ENCODE measurements at places on chromosomes 1 and 21. TPM values are rescaled to one million over a fixed set of nuclear protein-coding genes. Genes with fewer than 3 reads are reported as not detected.

The AMIGO1 gene
- total RNA-seq, result 1.1 TPM

The FCRL5 gene
- 0.93 TPM for total RNA-seq

The MATN1 gene
- total RNA-seq, result 0.19 TPM

The PTGER3 gene
- total RNA-seq, result not detected

DNA sequence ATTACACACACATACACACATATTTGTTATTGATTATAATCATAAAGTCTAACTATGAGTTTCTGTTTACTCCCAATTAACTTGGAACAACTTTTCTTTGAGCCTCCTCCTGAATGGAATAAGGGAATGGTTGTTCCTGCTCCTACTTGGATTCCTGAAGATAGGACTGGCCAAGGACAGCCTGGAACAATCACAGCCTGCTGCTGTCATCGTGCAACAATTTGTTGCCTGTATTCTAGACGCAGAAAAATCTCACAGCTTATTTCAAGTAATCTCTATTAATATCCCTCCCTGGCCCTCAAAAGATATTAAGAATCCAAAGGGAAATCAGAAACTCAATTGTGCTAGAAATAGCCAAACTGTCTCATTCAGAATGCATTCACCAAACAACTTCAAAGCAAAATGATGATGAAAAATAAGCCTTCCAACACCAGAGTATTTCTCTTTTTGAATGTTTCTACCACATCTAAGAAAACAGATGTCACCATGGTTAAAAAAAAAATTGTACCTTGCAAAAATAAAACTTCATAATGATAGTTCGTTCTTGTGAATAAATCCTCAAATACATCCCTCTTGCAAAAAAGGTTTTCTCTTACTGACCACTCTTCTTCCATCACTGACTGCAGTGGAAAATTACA lies 30.9 kb downstream of the RCAN1 start:
- H3K36me3 ChIP-seq, result no peaks in the 10 kb centered on the region
- no peak overlapping the region for H3K27ac ChIP-seq
- H3K4me1 ChIP-seq, result no peaks in the 10 kb centered on the region
- H3K27me3 ChIP-seq, result no peaks in the 10 kb centered on the region

DNA sequence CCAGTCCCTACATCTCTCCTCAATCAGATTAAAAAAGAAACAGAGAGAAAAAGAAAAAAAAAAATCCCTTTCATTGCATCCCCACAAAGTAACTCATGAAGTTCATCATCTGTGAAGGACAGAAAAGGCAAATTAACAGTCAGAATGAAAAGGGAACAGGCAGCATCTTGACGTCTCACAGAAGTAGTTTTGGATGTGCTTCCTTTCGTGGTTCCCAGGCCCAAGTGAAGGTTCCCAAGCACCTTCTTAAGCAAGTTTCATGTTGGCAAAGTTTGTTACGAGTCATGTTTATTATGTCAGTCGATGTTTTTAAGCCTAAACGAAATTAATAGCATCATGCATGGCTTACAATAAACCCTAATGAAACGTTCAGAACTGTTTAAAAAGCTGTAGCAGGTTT lies 475.2 kb downstream of the SETD4 start:
- no peak overlapping the region for H3K4me3 ChIP-seq
- H3K27ac ChIP-seq, result no peak overlapping the region
- no peaks in the 10 kb centered on the region for H3K36me3 ChIP-seq
- no peaks in the 10 kb centered on the region for H3K27me3 ChIP-seq
- no peak for DNase-seq

- H3K27ac ChIP-seq, result no peak overlapping the region
- no peak overlapping the region for H3K4me3 ChIP-seq
- H3K36me3 ChIP-seq, result no peaks in the 10 kb centered on the region
- no peaks in the 10 kb centered on the region for H3K27me3 ChIP-seq
- no peaks in the 10 kb centered on the region for H3K4me1 ChIP-seq
These were observed 359.0 kb downstream of the RGS7 start for GRCh38 chr1:240998024-240998423.

- no peaks in the 10 kb centered on the region for H3K36me3 ChIP-seq
- H3K4me3 ChIP-seq, result no peak overlapping the region
- peaks cover 43% of the 10 kb centered on the region for H3K4me1 ChIP-seq
These were observed 174.5 kb upstream of the RUNX1 start for GRCh38 chr21:35223480-35224156.

DNA sequence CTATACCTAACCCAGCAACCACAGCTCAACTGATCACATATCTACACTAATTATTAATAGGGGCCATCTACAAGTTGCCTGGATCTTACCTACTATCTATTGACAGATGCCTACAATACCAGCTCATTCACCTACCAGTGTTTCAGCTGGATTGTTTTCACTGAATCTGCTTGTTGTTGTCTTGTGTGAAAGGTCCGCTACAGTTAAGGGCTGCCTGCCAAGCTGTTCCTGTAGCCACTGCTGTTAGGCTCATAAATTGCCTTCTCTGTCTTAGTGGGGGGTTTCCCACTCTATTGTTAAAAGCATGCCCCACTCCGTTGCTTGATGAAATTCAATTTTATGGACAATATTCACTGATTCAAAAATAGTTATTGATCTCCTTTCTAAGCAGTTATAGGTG lies 199.7 kb upstream of the TMPRSS15 start:
- H3K27ac ChIP-seq, result no peak overlapping the region
- no peaks in the 10 kb centered on the region for H3K4me1 ChIP-seq
- H3K27me3 ChIP-seq, result no peaks in the 10 kb centered on the region

DNA sequence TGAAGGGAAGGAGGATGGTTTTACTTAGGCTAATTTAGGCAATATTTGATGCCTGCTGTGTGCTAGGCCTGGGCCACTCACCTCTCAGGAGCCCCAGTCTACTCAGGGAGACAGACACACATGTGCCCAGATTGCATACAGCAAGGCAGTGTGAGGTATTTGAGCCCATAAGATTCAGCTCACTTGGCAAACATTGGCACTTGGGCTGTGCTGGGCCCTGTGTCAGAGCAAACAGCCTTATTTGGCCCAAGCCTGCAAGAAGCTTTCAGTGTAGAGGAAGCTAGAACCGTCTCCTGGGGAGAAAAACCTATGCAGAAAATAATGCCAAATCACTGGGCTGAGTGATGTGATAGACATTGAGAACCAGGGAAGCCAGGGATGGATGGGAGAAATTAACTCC lies 3.9 kb upstream of the SYNC start:
- no peak overlapping the region for H3K4me3 ChIP-seq
- no peak overlapping the region for H3K27ac ChIP-seq
- peaks cover 4% of the 10 kb centered on the region for H3K4me1 ChIP-seq

DNA sequence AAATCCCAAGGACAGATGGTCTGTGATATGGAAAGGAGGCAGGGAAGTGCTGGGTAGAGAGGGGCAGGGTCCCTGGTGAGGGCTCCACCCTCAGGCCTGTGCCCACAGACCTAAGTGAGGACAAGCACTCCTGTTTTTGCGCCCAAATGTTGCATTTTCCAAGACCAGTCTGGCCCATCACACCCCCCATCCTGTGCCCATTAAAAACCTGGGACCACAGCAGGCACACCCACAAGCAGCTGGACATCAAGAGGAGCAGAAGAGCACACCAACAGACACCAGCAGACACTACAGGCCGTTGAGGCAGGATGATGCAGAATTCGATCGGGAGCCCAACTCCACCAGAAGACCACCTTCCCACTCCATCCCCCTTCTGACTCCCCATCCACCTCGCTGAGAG lies 72.8 kb downstream of the DMRTA2 start:
- H3K4me1 ChIP-seq, result peaks cover 3% of the 10 kb centered on the region
- no peak overlapping the region for H3K27ac ChIP-seq
- H3K36me3 ChIP-seq, result no peaks in the 10 kb centered on the region
- no peaks in the 10 kb centered on the region for H3K27me3 ChIP-seq

DNA sequence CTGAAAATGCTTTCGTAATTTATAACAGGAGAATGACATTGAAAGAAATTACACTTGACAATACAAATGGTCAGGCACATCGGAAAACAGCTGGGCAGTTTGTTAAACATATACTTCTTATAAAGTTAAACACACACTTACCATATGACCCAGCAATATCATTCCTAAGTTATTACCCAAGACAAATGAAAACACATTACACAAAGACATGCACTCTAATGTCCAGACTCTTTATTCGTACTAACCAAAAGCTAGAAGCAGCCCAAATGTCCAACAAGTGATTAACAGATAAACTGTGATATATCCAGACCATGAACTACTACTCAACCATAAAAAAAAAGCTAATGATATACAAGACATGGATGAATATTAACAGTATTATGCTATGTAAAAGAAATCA lies 8.5 kb downstream of the AKT3 start:
- H3K4me1 ChIP-seq, result no peaks in the 10 kb centered on the region
- no peak for DNase-seq
- H3K4me3 ChIP-seq, result no peak overlapping the region
- no peaks in the 10 kb centered on the region for H3K36me3 ChIP-seq
- H3K27me3 ChIP-seq, result no peaks in the 10 kb centered on the region

DNA sequence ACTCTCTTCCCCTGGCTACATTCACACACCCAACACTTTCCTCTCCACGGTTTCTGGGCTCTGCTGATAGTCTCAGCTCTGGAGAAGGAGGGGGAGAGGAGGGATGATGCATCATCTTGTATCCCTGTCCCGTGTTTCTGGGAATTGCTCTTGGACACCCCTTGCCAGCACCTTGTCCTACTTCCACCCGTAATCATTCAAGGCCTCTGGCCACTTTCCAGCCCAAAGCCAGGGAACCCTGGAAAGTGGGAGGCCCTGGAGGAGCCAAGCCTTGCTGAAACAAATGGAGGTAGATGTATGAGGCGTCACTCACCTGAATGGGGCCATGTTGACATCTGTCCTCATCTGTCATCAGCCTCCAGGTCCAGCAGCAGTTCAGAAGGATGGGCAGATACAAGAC lies 4.4 kb downstream of the PLEKHO1 start:
- no peak for DNase-seq
- H3K36me3 ChIP-seq, result no peaks in the 10 kb centered on the region
- no peak overlapping the region for H3K27ac ChIP-seq

DNA sequence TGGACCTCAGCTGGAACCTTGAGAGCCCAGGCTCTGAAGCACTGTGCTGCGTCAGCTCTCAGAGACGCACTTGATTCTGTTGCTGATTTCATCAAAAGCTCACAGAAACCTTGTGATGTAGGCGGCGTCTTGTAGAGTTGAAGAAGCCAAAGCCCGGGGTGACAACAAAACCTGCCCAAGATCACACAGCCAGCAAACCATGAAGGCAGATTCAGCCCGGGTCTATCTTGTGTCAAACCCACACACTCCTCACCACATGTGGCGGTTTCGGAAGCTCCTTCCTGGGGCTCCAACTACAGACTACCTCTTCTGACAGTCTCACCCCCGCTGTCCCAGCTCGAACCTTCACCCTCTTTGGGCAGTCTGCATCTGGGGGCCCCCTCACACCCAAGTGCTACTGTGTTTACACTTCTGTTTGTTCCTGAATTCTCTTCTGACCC lies 50.4 kb downstream of the TENT5C start:
- H3K27me3 ChIP-seq, result no peaks in the 10 kb centered on the region
- H3K4me1 ChIP-seq, result peaks cover 28% of the 10 kb centered on the region
- no peaks in the 10 kb centered on the region for H3K36me3 ChIP-seq

Measured in Karpas-422 (cell line).